Spinal cord (tissue), 10 donors: ENCODE measurements at places on chromosomes 12 and 14.

DNA sequence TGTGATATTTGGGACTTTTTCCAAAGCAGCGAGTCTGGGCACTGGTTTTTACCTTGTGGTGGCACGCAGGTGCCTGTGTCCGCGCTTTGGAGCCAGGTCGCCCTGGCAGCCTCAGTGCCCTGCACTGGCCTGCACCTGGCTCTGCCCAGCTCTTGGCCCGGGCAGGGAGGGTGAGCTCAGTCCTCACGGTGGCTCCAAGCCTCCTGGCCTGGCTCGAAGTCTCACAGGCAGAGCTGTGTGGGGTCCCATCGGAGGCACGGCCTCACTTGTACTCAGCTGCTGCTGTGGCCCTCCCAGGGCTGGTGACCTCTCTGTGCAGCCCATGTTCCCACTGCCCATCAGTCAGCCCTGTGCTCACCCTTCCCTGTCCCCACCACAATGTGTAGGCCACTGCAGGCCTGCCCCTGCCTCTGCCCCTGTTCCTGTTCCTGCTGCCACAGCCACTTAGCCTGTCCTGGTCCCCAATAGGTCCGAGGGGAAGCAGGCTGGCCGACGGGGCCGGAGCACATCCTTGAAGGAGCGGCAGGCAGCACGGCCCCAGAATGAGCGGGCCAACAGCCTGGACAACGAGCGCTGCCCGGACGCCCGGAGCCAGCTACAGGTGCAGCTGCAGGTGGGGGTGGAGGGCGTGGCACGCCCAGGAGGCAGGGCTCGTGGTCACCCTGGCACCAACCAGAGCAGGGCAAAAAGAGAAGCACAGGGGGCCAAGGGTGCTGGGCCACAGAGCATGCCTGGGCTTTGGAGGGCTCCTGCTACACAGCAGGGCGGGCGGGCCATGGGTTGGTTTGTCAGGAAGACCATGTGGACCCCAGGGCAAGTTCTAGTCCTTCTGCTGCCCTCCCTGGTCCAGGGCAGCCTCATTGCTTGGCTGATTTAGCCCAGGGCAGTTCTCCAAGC, 16.6 kb upstream of the TEX22 start:
- no peak for DNase-seq

GRCh38 chr14:64788706-64789105, 84.5 kb downstream of the PLEKHG3 start:
- DNase-seq = no peak

DNA sequence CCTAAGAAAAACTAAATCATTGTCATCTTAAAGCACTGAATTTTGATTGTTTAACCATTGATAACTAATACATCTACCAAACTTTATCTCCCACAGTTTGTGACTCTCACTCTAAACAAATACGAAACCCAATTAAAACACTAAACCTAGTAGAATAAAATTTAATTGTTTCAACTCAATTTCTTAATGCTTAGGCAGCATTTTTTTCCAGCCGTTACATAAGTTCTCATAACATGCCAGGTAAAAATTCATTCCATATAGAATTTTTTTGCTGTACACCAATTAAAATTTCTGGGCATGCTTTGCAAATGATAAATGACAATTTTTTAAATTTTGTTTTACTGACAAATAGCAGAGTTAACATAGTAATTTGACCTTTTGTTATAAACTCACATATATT, 658.2 kb upstream of the FLRT2 start:
- DNase-seq = no peak

DNA sequence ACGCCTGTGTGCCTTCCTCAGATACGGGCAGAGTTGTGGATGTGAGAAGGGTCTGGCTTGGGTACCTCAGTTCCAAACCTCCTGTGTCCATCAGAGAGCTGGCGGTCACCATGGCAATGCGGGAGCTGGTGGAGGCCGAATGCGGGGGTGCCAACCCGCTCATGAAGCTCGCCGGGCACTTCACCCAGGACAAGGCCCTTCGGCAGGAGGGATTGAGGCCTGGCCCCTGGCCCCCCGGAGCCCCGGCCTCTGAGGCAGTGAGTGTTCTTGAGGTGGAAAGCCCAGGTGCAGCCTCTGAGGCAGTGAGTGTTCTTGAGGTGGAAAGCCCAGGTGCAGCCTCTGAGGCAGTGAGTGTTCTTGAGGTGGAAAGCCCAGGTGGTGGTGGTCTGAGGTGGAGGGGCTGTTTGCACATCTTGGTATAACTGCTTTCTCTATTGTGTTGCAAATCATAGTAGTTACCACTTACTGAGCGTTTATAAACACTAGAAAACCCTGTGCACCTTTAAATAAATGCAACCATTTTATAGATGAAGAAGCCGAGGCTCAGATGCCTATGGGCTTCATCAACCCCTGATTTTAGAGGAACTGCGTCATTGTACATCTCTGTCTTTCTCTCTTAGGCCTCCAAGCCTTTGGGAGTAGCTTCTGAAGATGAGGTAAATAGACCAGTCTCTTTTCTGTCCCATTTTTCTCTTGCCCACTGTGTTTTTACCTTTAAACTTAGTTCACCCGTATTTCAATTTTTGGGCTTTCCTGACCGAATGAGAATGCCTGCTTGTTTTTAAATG, 976 bp downstream of the PEX5 start:
- peak; percentile 63 for DNase-seq

- no peak for DNase-seq
These were observed 137.4 kb downstream of the ANO2 start for GRCh38 chr12:5807514-5808219.

DNA sequence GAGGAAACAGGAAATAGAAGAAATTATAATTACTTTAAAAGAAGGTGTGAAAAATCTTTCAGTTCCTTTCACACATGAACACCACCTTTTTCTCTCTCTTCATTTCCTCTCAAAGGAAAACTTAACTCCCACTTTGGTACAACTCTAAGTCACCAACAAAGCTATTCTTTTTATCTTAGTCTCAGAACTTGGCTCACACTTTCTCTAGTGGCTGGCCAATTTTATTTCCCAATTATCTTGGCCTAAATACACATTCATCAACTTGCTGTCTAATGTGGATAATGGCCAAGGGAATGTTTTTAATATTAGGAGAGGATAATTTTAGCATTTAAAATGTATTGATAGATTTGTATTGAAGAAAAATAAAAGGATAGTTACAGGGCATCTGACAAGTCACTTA, 64.5 kb upstream of the NAV3 start:
- DNase-seq = no peak

DNA sequence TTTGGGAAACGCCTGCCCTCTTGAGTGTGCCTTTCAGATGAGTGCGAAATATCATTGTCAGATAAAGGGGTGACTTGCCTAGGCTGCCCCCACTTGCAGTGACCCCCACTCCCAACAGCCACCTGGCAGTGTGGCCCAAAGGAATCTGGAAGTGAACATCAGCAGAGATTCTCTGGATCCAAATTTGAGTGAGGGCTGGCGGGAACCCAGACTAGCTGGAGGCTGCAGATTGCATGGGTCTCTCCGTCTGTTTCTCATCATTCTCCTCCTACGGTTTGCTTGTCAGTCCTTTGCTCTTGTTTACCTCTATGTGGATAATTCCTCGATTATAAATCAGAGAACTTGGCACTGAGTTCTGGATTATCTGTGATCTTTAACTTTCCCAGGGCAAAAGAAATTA, 280.8 kb downstream of the ZFP36L1 start:
- no peak for DNase-seq

- no peak for DNase-seq
These were observed 57.2 kb upstream of the RIN3 start for GRCh38 chr14:92456215-92457015.

DNA sequence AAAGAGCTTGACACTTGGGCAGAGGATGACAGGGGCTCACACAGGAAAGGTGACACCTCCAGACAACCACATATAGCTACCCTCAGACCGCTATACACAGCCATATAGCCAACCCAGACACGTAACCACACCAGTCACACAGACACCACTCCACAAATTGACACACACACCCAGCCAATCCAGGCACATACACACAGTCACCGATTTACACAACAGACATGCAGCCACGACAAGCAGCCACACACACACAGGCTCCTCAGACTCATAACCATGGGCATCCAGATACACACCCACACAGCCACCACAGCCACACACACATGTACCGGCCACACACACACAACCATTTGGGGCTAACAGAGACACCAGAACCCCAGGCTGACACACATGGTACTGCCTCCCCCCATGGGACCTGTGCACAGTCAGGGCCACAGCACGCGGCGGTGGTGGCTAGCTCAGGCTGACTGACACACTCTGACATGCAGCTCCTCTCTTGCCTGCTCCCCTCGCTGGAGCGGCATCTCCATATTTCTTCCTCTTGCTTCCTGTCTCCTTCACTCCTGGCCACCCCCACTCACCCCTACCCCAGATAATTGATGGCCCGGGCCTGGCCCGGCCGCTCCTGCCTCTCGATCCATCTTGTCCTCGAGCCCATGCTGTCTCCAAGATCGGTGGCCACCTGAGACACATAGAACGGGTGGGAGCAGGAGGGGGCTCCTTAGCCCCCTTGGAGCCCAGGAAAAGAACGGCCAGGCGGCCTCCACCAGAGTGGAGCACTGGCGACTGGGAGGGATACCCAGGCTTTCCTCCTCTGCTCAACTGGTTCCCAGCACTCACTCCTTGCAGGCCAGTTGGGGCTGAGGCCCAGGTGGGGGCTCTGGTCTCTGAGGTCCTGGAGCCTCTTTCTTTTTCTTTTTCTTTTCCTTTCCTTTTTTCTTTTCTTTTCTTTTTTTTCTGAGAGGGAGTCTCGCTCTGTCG, 6.0 kb upstream of the SHMT2 start:
- no peak for DNase-seq

GRCh38 chr14:25803386-25804018, 753.6 kb upstream of the STXBP6 start:
- no peak for DNase-seq

DNA sequence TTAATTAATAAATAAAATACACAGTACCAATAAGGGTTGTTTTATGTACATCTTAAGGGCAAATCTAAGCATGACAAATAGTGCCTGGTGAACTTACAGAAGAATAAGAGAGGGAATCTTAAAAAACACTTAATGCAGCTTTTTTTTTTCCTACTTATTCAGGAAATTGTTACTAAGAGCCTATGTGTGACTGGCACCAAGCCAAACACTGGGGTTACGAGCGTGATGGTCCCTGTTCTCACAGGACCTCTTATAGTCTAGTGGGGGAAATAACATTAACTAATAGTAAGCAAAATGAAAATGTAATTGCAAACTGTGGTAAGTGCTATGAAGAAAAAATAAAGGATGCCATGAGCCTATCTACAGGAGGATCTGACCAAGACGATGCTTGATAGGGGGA, 53.6 kb downstream of the RTN1 start:
- DNase-seq = no peak

- DNase-seq = no peak
These were observed 87.0 kb downstream of the TESC start for GRCh38 chr12:117011988-117012805.

DNA sequence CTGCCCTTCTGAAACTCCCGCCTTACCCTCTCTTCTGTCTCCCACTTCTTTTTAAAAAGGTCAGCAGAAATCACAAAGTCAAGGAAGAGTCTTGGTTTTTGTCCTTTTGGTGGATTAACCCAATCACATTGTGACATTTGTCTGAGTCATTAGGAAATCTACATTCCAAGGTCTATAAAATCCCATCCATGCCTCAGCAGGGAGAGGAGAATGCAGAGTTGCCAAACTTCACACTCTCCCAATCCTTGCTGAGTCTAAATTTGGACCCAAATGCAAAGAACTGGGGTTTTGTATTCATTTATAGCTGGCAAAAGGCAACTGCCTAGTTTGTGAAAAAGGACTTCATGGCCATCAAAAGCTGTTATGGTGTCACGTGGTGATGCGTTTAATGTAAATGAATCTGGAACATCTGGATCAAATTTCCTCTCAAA, 67.9 kb downstream of the TMEM30B start:
- no peak for DNase-seq

DNA sequence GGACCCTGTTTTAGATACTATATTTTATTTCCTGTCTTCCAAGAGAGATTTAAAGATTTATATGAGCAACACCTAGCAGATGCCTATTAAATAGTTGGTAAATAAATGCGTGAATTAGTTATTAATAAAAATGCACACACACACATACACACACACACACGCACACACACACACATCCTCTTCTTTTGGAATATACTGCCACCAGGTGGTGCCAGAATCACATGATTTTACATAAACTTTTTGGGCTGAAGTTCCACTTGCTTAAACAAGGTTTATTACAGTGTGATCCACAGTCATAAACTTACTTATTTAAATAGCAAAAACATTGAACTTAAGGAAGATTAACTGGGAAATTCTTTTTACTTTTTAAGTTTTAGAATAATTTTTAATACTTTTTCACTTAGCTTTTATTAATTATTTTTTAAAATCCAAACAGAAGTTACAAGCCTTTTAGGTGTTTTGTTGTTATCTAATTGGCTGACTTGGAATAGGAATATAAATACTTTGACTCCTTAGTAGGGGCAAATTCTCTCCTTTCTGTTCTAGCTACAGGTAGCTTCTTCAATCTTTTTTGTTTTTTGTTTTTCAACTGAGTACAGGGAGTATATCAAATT, 17.5 kb downstream of the RAD51B start:
- peak; percentile 80 for DNase-seq

GRCh38 chr12:99767809-99768208, 120.3 kb downstream of the GARIN6 start:
- peak; percentile 60 for DNase-seq

DNA sequence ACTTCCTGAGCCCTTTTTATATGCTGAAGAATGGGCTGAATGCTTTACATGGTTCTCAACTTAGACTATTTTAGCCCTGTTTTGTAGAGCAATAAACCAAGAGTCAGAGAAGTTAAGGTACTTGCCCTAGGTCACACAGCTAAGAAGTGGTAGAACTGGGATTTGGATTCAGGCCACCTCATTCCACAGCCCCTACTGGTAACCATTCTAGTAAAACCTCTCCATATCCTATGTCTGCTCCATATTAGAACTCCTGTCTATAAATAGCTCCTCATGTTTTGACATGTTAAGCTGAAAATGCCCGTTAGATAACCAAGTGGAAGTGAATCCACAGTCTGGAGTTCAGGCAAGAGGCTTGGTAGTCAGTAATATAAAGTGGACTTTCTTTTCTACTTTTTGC, 111.6 kb downstream of the HECTD4 start:
- DNase-seq = no peak

DNA sequence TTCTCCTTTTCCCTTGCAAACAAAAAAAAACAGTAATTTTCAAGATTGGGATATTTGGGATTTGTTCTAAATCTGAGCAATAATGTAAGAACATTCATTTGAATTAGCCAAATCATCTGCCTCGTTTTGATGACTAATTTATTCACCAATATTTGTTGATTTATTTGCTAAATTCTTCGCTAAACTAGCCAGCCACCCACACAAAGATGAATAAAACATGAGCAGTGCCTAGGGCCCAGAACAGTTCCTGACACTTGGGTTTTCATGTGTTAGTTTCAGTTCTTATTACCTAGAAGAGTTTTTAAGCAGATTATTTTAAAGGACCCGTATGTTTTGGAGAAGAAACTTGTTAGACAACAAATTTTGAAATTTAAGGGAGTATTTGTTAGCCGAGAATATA, 1.4 kb downstream of the ETNK1 start:
- DNase-seq = peak; percentile 47

- no peak for DNase-seq
These were observed 35.6 kb downstream of the RASSF8 start for GRCh38 chr12:25993901-25994651.

GRCh38 chr14:81033698-81034240, 78.3 kb downstream of the TSHR start:
- DNase-seq = no peak
